ENCODE measurements at places on chromosomes 3 and 15.

- DNase-seq: no peak
Measured at GRCh38 chr3:150235799-150236198, 172.3 kb upstream of the TSC22D2 start.

DNA sequence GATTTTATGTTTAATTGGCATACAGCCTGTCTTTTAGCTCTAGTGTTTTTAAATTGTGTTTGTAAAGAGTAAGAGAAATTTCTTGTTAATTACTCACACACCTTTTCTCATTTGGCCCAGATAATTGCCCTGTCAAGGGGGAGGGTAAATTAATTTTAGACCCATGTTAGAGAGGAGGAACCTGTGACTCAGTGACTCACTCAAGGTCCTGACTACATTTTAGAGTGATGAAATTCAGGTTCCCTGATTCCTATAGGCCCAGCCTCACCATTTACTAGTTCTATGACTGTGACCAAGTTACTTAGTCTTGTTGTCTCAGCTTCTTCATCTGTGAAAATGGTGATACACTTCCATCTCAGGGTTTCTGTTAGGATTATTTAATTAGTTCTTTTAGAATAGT, 125.2 kb upstream of the DPH6 start:
- DNase-seq: no peak

GRCh38 chr15:55003965-55004873, 192.5 kb downstream of the RSL24D1 start:
- DNase-seq: peak; percentile 42

DNA sequence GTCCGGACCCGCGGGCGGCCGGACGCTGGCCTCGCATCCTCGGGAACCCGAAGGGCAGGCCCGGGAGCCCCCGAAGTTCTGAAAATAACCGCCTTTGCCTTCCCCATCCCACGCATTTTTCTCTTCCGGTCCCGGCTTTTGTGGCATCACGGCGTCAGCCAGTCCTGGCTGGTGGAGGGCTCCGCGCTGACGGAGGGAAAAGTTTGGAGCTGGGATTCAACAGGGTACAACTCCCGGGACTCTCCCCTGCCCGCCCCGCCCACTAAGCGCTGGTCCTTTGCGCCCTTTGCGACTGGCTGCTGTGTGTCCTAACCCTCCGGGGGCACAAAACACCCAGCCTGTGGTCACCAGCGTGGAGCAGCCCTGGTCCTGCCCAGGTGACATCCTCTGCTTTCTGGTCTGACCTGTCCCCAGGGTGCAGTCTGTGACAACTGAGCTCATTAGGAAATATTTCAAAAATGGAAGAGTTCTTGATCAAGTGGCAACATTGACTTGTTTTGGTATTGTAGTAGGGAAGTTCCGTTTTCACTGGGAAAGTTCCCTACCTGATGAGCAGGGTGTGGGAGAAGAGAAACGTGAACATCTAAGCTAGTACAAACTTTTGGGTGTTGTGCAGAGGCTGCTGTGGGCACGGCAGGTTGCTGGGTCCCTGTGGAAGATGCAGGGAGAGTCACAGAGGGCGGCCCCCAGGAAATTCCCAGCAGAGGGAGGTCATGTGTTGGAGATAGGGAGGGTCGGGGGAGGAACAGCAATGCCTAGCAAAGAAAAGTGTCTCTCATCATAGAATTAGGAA, 775 bp downstream of the ARNT2 start:
- DNase-seq: no peak

DNA sequence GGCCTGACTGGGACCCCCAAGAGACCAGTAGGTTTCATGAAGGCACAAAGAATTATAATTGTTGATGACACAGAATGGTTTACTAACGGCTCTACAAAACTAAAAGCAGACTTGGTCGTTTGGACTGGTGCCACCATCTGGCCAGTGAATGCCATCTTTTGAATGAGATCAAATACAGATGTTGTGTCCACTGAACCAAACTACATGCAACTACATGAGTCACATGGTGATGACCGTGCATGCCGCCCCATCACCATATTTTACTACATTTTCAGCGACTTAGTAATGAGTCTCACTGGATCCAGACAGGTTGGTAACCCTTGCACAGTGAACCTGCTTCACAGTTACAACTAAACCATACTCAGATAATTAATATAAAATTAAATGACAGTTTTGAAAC, 803.3 kb downstream of the DIPK2A start:
- no peak for DNase-seq

DNA sequence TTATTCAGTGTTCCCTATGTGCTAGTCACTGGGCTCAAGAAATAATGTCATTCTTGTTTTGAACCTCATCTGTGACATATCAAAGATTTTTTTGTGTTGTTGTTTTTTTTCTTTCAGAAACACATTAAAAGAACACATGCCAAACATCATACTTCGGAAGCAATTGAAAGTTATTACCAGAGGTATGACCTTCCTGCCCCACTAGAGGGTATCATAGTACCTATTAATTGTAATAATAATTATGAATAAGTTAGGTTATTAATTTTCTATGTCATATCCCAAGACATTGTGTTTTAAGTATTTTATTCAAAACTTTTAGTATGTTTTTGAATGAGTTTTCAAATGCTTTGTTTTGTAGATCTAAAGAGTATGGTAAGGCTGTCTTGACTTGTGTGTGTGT, 65.7 kb downstream of the CDIN1 start:
- DNase-seq: no peak

- DNase-seq: no peak
Measured at GRCh38 chr3:119676020-119676419, 1.2 kb downstream of the COX17 start.

GRCh38 chr3:22795917-22796316, 407.2 kb upstream of the UBE2E2 start:
- no peak for DNase-seq

DNA sequence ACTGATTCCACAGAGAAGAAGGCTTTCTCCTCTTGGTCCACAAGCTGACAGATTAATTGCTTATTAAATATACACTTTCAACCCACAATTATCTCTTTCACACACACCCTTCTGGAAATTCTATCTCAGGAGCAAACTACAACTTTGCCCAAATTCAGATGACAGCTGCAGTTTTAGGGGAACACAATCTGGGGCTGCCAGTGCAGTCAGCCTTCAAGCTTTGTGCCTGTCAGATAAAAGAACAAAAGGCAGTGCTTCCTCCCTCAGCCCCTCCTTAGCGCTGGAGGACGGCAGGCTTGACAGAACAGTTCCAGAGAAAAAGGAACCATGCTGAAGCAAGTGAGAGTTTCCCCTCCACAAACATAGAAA, 99.6 kb downstream of the TMCC1 start:
- DNase-seq: no peak

GRCh38 chr15:64844576-64845145, 2.9 kb downstream of the PLEKHO2 start:
- no peak for DNase-seq

DNA sequence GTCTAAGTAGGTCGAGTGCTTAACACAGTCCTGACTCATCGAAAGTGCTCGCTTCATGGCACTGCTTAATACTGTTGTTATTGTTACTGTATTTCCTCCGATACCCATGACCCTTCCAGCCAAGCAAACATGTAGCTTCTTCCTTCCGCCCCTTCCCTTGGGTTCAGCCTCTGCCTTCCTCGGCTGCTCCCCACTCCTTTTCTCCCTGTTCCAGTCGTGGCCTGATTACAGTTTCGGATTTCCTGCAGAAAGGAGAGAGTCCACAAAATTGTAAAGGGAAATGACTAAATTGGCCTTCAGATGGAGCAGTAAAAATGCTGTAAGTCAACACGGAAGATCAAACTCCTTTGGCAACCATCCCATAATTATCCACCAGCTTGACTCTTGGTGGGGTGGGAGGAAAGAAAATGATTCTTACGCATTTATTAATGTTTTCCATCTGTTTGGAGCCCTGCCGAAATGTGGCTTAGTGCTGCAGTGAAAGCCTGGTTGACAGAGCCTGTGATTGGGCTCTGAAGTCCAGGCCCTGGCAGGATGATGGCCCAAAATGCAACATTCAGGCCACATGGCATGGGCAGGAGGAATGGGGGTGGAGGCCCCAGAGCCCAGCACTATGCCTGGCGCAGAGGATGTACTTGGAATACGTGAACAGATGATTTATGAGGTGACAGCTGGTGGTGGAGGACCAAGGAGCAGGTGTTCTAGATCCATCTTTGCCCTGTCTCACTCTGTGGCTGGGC, 37.6 kb downstream of the FAM3D start:
- no peak for DNase-seq

DNA sequence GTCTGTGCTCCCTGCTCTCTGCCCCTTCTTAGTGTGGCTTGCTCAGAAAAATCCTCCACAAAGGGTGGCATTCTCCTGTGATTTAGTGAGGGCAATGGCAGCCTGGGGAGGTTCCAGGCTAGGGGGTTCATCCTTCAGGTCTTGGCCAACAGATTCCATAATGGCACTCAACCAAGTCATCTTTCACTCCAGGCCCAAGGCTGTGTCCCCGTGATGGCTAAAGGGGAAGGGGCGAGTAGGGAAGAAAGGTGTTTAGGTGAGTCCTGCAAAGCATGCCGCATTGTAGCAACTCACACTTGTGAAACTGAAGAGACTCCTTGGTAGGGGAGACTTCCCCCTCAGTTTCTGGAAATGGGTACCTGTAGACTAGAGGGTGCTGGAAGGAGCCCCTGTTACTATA, 105.6 kb downstream of the THSD4 start:
- no peak for DNase-seq

DNA sequence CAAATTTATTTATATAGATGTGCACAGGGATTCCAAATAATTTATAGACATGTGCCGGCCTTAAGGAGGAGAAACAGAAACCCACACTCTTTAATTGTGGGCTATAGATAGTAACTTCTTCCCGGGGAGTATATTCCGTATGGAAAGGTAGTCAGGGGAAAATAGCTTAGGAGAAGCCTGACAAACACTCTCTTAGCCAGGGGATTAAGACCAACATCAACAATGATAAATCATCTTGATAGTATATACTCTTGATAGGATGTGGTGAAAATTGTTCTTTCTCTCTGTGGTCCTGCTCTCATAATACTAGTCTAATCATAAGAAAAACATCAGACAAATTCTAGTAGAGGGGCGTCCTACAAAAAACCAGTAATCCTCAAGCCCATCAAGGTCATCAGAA, 8.2 kb upstream of the BCL6 start:
- no peak for DNase-seq
